T-helper 22 cell (primary cell): ENCODE measurements at places on chromosomes 3 and 15.

GRCh38 chr3:127849368-127849767 lies 27.1 kb upstream of the MGLL start:
- DNase-seq, result no peak

- no peak for DNase-seq
These were observed 50.0 kb upstream of the TRPM1 start for GRCh38 chr15:31151301-31152233.

DNA sequence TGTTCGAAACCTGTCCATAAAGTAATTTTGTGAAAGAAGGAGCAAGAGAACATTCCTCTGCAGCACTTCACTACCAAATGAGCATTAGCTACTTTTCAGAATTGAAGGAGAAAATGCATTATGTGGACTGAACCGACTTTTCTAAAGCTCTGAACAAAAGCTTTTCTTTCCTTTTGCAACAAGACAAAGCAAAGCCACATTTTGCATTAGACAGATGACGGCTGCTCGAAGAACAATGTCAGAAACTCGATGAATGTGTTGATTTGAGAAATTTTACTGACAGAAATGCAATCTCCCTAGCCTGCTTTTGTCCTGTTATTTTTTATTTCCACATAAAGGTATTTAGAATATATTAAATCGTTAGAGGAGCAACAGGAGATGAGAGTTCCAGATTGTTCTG lies 44.4 kb downstream of the AGTR1 start:
- DNase-seq, result no peak

DNA sequence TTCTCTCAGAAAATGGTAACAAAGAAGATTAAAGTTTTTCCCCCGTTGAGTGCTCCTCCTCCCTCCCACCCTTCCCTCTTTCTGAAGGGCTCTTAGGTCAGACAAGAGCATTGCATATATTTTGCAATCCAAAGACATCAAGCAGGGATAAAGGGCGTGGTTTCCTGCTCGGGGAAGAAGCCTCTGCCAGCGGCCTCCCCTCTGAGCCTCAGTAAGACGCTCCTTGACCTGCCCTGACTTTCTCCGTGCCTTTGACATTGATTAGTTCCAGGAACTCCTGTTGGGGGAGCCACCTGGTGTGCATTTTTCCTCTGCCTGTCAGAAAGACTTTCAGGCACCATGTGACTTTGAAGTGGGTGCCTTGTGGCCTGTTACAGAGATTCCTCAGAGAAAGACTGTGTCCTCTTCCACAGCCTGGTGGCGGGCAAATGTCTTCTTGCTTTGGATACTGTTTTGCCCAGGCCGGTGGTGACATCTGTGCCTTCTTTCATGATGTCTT lies 87.2 kb upstream of the TBL1XR1 start:
- DNase-seq, result no peak

GRCh38 chr15:42111924-42112323 lies 17.6 kb upstream of the PLA2G4D start:
- no peak for DNase-seq

DNA sequence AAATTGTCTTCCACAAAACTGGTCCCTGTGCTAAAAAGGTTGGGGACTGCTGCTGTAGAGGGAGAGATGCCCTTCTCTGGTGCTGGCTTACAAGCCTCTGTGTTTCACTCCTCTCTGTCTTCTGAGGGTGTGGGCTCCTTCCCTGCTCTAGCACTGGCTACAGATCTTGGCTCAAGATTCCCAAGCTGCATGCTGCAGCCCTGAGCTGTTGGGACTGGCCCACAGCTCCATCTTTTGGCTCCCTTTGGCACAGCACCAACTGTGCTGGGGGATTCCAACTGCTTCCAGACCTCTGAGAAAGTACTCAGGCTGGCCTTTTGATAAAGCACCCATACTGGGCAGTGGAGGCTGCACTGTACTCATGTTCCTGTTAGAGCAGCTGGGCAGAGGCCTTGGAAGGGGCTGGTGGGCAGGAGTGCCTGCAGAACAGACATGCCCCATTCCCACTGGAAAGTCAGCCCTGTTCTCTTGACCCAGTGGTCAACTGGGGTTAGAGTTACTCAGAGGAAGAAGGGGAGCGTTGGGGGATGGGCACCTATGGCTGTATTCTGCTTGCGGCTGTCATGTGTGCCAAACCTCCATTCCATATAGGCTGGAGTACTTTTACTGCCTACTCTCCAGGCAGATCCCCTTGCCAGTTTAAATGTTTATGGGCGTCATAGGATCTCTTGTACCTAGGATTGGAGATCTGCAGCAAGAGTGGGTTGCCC lies 55.7 kb downstream of the GALK2 start:
- DNase-seq, result no peak

DNA sequence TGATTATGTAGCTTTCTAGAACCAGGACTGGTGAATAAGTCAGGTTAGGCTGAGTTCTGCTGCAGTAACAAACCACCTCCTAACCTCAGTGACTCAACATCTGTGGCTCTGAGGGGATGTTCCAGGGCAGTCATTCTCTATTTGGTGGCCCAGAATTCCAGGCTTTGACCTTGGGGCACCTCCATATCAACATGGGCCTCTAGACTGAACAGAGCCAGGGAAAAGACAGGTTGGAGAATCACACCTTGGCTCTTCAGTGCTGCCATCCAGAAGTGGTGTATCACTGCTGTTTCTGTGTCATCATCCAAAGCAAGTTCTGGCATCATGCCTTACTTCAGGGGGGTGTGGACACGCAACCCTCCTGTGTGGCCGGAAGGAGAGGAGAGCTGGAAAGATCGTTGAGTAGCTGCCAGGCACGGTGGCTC lies 15.3 kb downstream of the ZBTB47 start:
- DNase-seq, result no peak

- no peak for DNase-seq
These were observed 5.5 kb downstream of the ADAMTSL3 start for GRCh38 chr15:83659417-83659812.

GRCh38 chr3:161500068-161500796 lies 3.6 kb downstream of the OTOL1 start:
- no peak for DNase-seq

DNA sequence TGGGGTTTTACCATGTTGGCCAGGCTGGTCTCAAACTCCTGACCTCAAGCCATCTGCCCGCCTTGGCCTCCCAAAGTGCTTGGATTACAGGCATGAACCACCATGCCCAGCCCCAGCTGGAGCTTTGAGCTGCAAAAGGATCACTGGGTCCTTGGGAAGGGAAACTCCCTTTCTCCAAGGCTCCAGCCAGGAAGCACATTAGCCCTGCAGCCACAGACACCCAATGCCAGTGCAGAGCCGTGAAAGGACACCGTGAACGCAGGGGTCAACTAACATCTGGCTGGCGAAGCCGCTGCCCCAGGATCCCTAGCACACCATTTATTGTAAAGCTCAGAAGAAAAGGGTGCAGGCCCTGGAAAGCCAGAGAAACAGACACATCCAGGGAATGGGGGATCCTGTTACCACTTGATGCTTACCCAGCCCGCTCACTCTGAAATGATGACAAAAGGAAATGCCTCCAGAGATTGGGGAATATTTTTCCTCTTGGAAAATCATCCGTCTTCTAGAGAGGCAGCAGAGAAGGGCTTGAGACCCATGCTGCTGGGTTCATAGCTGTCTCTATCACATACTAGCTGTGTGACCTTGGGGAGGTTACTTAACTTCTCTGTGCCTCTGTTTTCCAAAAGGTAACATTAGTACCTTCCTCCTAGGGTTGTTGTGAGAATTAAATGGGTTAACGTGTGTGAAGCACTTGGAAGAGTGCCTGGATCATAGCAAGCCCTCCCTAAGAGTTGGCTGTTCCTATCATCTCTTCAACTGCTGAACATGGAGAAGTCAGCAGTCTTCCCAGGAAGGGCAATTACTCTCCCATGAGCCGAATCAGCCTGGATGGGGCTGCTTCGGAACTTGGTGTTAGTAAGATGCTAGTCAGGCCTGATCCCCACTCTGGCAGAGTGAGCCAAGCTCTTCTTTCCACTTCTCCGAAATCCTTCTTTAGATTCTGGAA lies 40.8 kb downstream of the LMCD1 start:
- no peak for DNase-seq

- DNase-seq, result no peak
These were observed 39.8 kb downstream of the TSC22D2 start for GRCh38 chr3:150447631-150448465.

DNA sequence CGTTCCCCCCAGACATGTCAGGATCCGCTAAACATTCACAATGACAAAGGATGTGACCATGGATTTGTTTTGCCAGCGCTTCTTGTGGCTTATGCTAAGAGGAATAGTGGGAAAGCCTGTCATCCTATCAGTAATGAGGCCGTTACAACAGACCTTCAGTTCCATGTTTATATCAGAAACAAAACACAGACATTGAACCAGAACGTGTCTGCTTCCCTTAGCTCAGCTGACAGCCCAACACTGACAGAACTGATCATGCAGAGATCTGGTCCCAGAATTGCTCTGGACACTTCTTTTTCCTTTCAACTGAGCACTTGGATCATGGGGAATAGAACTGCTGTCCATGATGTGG lies 58.3 kb upstream of the MYZAP start:
- no peak for DNase-seq

DNA sequence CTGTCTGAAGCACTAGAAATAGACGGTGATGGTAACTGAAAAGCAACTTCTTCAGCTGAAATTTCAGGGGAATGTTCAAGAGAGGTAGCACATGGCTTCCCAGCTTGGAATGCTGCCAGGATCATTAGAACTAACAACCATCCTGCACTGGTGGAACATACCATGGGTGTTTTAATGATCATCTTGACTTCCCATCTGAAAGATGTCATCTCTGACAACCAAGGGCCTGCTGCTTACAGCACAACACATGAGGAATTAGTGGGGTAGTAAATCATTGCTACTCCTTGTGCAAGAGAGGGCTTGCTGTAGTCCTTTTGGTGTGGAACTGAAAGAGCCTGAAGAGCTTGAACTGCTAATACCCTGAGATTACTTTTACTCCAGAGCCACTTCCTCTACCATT lies 853.7 kb downstream of the MCTP2 start:
- DNase-seq, result no peak

DNA sequence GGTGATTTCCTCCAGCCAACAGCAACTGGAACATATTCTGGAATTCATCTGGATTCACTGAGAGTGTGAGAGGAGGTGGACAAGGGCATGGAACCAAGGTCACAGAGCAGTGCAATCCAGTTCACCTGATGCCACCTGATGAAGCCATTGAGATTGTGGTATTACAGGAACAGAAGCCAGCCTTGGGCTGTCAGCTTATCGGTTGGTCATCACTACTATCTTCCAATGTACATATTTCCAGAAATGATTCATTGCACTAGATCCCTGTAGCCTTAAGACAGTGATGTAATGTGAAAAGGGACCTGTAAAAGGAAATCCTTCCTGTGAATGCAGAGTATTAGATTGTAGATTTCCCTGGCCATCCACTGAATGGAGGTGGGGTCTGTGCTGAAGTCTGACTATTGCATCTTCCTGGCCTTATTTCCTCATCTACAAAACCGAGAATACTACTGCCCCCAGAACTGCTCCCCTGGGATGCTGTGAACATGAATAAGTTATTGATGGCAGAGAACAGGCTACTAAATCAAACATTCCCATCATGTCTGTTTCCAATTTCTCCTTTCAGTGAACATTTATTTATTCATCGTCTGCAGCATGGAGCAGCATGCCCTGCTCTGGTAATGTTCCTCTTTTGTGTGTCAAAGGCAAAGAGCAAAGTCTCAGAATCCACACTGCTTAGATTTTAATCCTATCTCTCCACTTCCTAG lies 47.4 kb upstream of the TPM1 start:
- DNase-seq, result no peak

- no peak for DNase-seq
These were observed 32.3 kb upstream of the UBE2Q2 start for GRCh38 chr15:75810874-75811498.

GRCh38 chr15:51229907-51230330 lies 108.5 kb downstream of the CYP19A1 start:
- DNase-seq, result no peak

GRCh38 chr15:48388016-48388851 lies 57.0 kb downstream of the DUT start:
- DNase-seq, result no peak

DNA sequence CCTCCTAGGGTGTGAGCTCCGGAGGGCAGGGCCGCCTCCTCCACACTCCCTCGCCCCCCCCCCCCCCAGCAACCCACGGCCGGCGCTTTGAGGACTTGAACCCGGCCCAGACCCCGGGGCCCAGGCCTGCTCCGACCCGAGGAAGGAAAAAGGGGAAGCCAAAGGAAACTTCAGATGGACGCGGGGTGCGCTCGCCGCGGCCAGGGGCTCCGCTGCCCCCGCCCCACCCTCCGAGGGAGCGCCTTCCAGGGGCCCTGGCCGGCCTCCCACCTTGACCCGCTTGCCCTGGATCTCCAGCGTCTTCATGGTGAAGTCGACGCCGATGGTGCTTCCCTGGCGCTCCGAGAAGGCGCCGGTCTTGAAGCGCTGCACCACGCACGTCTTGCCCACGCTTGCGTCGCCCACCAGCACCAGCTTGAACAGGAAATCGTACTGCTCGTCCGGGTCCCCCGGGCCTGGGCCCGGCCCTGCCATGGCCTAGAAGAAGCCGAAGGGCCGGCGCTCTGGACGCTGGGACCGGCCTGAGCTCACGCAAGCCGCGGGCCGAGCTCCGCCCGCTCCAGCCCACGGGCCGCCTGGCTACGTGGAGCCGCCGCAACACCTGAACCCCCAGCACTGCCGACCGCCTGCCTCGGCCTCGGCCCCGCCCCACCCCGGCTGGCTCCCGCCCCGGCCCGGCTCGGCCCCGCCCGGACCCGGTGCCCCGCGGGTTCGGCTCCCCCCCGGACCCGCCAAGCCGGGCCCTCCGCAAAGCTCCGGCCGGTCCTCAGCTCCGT lies 400 bp downstream of the RAB43 start:
- DNase-seq, result peak; percentile 9

DNA sequence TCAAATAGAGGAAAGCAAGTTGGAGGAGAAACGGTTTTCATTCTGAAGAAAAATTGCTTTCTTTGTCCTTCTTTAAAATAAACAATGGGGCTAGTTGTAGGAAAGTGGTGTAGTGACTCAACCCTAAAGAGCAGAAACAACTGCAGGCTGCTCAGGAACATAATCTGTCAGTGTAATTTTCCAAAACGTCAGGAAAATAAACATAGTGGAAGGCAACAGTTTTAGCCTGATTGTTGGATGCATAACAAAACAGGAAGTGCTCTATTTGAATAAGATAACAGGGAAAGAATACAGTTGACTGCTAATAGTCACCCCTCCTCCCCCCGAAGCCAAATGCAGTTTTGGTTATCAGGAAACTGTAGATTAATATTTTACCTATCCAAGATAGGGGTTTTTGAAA lies 167.6 kb downstream of the ECT2 start:
- DNase-seq, result no peak

GRCh38 chr15:71551566-71551965 lies 258.8 kb upstream of the NR2E3 start:
- DNase-seq, result no peak
